ENCODE measurements at places on chromosomes 7 and 10.

- no peak for DNase-seq
Measured at GRCh38 chr10:53022611-53023088, 250.1 kb upstream of the MBL2 start.

DNA sequence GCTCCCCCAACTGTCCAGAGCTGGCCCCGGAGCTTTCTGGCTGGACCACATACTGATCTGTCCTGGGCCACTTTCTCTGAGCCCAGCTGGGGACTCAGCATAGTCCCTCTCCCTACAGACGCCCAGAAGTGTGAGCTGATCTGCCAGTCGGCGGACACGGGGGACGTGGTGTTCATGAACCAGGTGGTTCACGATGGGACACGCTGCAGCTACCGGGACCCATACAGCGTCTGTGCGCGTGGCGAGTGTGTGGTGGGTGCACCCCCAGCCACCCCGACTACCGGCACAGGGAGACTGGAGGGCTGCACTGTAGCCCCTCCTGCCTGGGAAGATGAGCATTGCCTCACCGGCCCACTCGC lies 41.8 kb downstream of the TBATA start:
- no peak for DNase-seq

- no peak for DNase-seq
Measured at GRCh38 chr10:102462512-102463054, 11.2 kb upstream of the C10orf95 start.

DNA sequence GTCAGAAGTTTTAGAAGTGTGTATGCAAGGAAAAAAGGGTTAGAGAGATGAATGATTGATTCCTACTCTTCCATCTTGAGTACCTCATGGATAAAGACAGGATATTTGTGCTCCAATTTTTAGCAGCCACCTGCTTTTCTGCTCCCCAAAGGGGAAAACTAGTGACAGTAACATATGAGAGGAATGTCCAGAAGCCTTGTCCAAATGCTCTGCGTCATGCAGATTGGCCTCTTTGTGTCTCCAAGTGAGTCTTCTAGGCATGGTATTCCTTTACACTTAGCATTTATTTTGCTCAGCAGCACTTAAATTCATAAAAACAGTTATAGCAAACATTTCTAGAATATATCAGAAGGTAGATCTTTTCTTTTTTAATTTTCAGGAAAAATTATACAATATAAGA lies 306.8 kb downstream of the CNTNAP2 start:
- DNase-seq: no peak

DNA sequence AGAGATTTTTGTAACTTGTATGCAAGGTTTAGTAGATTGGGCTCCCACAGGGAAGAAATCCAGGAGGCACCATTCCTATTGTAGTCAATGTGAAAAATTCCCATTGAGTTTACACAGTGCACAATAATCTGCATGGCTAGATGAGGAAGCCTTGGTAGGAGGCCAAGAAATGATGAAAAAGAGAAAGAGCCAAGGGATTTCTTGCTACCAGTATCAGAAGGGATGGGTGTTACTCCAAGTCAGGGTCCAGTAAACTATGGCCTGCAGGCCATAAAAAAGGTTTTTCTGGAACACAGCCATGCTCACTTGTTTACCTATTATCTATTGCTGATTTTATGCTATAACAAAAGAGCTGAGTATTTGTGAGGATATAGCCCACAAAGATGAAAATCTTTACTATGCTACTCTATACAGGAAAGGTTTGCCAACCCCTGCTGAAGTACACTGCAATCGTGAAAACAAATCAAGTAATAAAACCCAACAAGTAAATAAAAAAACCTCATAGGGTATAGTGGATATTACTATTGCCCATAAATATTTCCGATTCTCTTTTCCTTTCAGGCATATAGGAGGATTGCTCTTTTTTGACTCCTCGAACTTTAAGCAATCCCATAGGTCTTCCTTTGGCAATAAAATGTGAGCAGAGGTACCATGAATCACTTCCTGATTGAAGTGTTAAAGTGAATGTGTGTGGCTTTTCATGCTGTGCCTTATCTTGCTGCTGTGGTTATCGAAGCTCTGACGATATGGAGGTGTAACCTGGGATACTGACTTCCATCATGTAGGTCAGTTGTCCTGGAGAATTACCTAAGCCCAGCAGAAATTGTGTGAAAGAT lies 256.3 kb upstream of the MAGI2 start:
- DNase-seq: no peak

GRCh38 chr7:837001-837400 lies 4.7 kb downstream of the SUN1 start:
- DNase-seq: no peak
